Eye (tissue), 1 donor: ENCODE measurements at places on chromosomes 4 and X.

DNA sequence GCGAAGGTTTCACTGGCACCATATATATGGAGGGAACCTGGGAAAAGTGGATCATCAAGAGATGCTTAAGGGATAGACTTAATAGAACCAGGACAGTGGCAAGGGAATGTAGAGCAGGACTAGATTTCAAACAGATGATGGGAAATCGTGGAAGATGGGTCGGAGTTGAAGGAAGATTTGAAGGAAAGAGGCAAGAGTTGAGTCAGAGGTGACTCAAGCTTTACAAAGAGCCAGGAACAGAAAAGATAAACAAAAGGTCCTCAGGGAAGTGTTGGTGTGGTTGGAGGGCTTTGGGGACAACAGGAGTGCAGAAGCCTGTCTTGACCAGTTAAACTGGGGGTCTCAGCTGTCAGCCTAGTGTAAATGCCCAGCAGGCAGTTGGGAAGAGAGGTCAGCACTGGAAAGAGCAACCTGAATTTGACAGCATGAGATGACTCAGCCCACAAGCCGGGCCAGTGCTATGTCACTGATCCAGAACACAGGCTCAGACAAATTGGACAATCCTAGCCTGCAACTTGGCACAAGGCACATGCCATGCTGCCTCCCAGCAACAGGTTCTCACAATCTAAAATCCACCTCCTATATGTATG, 230.5 kb downstream of the IDS start:
- DNase-seq, result no peak

- peak; percentile 65 for DNase-seq
Observed at GRCh38 chrX:153684467-153685155, 3.1 kb upstream of the SLC6A8 start.

GRCh38 chr4:114343015-114343414, 255.6 kb upstream of the UGT8 start:
- DNase-seq, result no peak

DNA sequence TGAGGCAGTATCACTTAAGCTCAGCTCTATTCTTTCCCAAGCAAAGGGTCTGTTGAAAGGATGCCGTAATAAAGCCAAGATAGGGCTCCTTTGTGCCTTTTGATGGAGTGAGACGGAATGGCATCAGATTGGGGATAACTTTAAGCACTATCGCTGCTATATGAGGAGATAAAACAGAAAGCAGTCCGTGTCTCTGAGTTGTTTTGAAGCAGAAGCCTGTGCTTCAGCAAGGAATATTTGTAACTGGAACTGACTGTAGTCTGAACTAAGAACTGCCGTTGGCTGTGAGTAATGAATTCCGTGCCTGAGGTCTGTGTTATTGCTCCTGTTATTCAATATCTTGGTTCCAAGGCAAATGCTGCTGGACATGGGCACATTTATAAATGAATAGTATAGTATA, 297.4 kb downstream of the ANKRD50 start:
- no peak for DNase-seq

DNA sequence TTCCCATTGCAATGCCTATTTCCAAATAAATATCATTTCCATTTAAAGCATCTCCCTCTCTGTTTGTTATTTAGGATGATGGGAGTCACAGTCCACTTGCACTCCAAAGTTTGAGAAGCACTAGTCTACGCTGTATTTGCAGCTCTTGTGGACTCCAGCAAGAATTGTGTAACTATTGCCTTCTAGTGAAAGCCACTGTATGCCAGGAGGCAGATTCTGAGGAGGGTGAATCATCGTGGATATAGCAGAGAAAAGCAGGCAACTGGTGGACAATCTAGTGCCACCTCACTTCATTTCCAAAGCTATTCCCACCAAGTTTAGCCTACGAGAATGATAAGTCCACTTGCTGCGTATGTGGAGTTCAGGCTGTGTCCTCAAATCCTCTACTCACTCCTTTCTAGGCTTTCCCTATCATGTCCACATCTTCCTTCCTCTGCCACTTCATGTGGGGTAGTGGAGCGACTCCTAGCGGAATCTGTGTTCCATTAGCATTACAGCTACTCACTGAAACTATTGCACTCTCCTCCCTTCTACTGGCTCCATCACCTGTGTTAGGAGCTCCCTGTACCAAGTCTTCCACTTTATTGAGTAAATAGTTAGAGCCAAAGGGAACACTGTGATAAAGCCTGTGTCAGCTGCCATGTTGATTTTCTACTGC, 501.8 kb upstream of the GALNT7 start:
- no peak for DNase-seq

GRCh38 chr4:157911662-157912061, 261.2 kb downstream of the GASK1B start:
- no peak for DNase-seq

- peak; percentile 2 for DNase-seq
Observed at GRCh38 chrX:16213961-16214360, 46.7 kb downstream of the MAGEB17 start.

- peak; percentile 77 for DNase-seq
Observed at GRCh38 chr4:151276787-151277562, at the start of gene PRSS48. TSS of gene PRSS48 (plus strand) at chr4:151277161. CDS start at chr4:151277173, 12 bp downstream.

- no peak for DNase-seq
Observed at GRCh38 chr4:147011411-147011810, 65.7 kb upstream of the TTC29 start.

- no peak for DNase-seq
Observed at GRCh38 chr4:116217781-116218180, 867.6 kb downstream of the TRAM1L1 start.

GRCh38 chrX:132961511-132961910, 3.1 kb upstream of the HS6ST2 start:
- DNase-seq, result no peak

- no peak for DNase-seq
Observed at GRCh38 chr4:106541253-106541652, 172.7 kb upstream of the GIMD1 start.

- DNase-seq, result peak; percentile 36
Observed at GRCh38 chr4:100517864-100518341, at the start of gene EMCN. TSS of gene EMCN (minus strand) at chr4:100518022. CDS start at chr4:100517914, 108 bp downstream.

DNA sequence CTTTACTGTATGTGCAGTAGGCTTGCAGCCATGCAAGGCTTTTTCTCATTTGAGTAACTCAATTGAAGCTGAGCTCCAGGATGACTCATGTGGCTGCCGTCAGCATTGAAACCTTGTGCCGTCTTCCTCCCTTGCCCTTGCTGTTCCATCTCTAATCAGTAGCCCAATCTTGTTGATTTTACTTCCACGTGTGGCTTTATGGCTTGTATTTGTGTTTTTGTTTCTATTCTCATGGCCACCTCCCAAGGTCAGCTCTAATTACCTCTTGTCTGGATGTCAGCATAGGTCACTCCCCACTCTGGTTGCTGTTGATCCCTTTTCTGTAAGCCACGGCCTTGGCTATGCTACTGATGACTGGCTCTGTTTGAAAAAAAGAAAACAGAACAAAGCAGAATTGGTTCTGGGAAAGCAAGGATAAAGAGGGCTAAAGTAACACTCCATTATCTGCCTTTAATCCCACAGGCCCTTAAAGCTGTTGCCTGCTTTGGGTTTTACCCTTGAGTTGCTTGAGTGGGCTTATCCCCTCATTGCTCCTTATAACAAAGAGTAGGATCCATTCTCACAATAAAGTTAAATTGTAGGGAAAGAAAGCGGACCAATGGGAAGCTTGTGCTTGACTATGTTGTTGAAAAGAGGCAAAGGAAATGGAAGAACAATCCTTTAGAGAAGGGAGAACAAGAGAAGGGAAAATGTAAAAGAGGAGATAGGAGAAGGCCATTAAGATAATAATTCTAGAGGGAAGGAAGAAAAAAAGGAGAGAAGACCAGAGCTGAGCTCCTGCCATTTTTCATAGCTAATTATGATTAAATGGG, 173.9 kb upstream of the PGRMC2 start:
- no peak for DNase-seq

GRCh38 chr4:6963139-6963611, 53.5 kb downstream of the TBC1D14 start:
- peak; percentile 55 for DNase-seq

DNA sequence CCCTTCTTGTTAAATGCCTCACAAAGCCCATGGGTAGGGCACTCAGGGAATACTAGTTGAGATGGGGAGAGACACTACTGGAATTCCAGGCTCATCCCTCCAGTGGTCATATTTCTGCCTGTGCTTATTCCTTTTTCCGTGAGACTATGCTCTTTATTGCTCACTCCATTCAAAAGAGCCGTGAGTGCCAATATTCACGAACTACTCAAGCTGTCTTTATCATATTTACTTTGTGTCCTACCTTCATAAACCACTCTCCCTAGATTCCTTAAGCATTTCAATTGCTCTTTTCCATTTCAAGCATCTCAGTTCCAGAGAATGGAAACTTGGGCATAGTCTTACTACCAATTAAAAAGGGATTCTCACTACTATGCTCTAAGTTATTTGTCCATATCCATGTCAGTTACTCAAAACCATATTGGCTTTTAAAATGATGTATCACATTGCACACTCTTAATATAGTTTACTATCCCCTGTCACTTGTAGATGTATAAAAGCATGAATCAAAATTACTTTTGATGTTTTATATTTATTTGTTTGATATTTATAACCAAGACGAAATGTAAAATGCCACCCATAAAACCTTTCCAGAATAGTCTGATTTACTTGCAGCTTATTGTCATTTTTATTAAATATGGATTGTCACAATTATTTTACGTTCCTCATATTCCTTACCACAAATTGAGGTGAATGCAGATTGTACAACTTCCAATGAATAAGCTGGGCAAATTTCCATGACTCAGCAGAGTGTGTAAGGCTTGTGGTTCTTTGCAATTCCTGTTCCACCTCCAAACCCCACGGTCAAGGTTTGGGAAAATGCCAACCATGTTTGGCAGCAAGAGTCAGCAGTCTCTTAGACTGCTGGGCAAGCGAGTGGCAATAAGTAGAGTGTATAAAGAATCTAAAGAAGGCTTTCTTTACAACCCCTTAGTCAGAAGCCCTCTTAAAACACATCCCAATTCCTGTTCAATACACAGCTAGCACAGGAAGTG, 24.4 kb downstream of the ENOX2 start:
- DNase-seq, result no peak

GRCh38 chr4:9983211-9983610, 38.1 kb downstream of the SLC2A9 start:
- no peak for DNase-seq

- DNase-seq, result peak; percentile 21
Observed at GRCh38 chr4:101252721-101253120, 94.6 kb downstream of the PPP3CA start.

DNA sequence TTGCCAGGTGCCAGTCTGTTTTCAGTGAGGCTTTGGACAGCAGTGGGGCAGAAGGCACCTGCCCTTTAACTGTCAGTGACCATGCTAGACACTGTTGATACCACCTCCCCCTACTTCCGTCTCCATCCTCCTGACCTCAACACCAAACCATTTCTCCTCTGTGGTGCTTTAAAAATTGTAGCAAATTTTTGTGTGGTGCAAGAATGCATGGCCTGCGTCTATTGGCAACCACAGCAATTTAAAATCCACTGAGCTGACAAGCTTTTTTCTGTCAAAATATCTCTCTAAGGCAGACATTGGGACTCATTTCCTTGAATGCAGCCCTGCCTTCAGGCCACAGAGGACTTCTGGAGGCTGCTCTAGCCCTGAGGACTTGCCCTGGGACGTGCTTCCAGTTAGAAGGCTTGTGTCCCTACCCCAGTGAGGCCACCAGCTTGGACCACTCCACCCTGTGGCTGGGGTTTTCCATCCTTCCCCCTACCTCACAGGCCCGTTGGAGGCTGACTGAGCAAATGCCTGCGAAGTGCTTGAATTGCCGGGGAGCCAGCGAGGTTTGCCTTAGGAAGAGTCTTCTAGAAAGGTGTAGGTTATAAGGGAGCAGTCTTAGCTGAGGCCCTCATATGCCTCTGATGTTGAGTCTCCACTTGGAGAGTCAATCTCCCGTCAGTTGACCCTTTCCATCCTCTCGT, 6.9 kb downstream of the PRRG3 start:
- no peak for DNase-seq

GRCh38 chr4:58983887-58984286, 1873.7 kb upstream of the IGFBP7 start:
- peak; percentile 15 for DNase-seq

DNA sequence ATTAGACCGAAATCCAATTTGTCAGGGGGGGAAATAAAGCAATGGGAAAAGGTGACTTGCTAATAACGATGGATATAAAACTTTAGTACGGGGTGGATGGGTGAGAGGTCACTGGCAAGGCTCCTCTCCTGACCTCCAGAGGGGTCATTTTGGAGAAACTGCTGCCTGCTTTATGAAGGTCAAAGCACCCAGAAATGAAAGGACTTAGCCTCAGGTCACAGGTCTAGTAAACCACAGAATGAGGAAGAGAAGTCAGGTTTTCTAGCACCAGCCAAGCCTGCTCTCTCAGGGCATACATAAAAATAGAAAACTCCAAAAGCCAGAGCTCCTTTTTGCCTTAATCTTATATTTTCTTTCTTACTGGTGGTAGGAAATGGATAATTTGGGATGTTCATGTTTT, 134.2 kb downstream of the SHROOM3 start:
- DNase-seq, result no peak

DNA sequence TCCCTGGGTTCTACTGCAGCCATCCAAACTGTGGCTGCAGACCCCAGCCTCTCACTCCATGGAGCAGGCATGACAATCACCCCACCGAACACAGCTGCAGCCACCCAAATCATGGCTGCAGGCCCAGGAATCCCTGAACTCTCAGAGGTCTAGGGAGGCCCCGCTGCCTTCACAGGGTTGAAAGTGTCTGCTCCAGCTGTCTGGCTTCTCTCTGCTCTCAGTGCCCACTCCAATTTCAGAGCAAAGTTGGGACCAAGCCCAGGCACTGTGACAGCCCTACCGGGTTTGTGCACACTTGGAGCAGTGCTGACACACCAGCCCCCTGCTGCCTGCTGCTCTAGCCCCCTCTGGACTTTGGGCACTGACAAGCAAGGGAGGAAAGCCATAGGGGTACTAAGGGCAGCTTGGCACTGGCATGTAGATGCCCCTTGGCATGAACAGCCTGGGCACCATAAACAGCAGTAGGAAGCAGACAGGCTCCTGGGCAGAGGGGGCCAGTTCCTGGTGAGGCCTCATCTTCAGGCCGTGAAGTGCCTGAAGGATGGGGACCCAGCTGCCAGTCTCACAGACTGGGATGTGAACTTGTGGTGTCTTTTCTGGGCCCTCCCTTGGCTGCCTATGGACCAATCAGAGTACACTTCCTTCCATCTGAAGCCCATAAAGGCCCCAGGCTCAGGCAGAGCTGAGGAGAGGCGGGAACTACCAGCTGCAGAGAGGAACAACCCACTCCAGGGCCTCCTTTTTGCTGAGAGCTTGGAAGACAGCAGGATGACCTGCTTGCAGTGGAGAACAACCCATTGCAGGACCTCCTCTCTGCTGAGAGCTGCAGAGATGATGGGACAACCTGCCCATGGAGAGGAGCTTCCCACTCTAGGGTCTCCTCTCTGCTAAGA, 68.8 kb downstream of the TECRL start:
- no peak for DNase-seq

- no peak for DNase-seq
Observed at GRCh38 chrX:111282991-111283390, 12.7 kb upstream of the CAPN6 start.
